ENCODE measurements at places on chromosomes 5 and 9.

GRCh38 chr9:109975574-109976295, 195.7 kb downstream of the PALM2AKAP2 start:
- DNase-seq, result no peak

- DNase-seq, result no peak
Observed at GRCh38 chr5:171447226-171447625, 27.8 kb downstream of the FGF18 start.

DNA sequence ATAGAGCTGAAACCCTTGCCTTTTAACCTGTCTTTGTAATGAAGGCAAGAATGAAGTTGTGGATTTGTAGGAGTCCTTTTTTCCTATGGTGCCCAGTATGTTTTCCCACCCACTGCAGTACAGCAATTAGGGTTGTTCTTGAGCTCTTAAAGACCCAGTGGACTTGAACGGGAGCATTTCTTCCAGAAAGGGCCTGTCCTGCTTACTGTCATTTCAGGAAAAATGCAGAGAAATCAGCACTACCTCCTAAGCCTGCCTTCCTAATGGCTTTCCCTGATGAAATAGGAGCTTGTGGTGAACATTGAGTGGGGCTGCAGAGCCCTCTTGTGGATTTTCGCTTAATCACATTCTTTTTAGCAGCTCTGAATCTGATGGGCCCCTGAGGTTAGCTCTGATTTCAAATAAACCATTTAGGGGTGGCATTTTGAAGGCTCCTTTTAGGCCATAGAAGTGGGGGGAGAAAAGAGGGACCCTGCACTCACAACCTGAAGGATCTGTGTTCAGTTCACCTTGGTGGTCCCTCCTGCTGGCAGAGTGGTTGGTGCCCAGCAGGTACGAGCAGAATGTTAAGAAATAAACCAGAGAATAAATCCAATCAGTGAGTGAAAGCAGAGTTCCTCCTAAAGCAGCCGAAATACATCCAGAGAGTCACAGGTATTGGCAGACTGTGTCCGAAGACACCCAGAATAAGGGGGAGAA, 188.0 kb upstream of the KLF9 start:
- peak; percentile 50 for DNase-seq

GRCh38 chr9:130589754-130590153, 10.4 kb downstream of the FUBP3 start:
- no peak for DNase-seq

- DNase-seq, result no peak
Observed at GRCh38 chr9:103707181-103707580, 386.9 kb upstream of the SMC2 start.

DNA sequence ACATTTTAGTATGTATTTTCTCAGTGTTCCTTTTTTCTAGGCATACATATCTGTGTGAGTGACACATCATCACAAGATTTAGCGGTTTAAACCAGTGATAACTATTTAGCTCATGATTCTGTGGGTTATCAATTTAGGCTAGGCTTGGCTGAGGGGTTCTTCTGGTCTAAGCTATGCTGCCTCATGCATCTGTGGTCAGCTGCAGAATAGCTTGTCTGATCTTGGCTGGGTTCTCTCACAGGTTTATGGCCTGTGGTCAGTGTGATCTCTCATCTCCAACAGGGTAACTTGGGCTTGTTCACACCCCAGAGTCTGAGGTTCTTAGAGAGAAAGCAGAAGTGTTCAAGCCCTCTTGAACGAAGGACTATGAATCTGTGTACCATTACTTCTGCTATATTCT, 363.3 kb downstream of the KDM4C start:
- DNase-seq, result no peak

DNA sequence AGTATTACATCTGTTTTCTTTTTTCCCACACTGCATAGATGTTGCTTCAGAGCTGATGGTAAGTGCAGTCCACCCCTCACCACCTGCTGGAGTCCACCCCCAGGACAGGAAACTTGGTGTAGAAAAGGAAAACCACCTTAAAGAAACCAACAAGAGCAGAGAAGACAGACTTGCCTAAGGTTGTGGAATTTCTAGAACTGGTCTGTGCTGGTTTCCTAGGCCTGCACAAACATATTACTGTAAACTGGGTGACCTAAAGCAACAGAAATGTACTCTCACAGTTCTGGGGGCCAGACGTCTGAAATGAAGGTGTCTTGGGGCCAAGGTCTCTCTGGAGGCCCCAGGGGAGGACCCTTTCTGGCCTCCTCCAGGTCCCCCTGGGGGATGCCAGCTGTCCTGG, 293.4 kb upstream of the IRX1 start:
- no peak for DNase-seq

DNA sequence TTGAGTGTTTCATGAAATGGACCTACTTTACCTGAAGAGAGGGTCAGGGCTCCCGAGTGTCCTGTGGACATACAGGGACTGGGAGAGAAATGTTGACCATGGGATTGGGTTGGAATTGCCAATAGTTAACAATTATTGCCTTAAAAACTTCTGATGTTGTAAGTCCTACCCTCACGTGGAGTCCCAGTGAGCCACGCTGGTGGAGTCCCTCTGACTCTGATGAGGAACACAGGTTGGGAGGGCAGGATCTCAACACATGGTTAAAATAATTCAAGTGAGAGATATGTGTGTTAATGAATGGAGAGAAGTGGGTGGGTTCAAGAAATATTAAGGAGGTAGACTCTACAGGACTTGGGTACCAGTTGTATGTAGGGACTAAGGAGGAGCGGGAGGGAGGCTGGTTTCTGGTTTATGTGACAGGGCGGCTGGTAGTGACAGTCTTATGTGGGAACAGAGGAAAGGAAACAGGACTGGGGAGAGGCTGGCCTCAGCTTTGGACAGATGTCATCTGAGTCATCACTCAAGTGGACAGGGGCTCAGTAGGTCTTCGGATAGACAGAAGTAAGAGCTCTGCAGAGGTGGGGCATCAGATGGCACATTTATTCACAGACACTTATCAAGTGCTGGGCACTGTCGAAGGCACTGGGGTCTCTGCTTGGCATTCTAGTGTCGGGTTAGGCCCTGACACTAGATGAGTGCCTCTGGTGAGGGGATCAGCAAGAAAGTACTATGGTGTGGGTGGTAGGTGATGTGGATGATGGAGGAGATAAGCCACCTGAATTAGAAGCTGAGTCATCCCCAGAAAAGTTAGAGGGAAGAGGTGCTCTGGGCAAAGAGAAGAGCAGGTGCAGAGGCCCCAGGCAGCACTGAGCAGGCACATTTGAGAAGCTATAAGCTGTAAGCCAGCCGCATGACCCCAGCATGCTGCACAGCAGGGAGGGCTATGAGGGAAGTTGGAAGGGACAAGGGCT, 27.2 kb downstream of the MAML1 start:
- peak; percentile 1 for DNase-seq

GRCh38 chr9:9045072-9045471, 1245.5 kb upstream of the DMAC1 start:
- no peak for DNase-seq

Data from NCI-H1417 (cell line).